Naive thymus-derived CD8-positive, alpha-beta T cell (primary cell): ENCODE measurements at places on chromosomes 6 and 20. TPM values are rescaled to one million over a fixed set of nuclear protein-coding genes. Genes with fewer than 3 reads are reported as not detected.

- DNase-seq = no peak
These were observed 48.4 kb upstream of the DSN1 start for GRCh38 chr20:36821964-36822437.

- DNase-seq = no peak
These were observed 212.2 kb downstream of the UST start for GRCh38 chr6:148959008-148959407.

- DNase-seq = no peak
These were observed 30.4 kb downstream of the PSMB1 start for GRCh38 chr6:170522565-170523183.

- no peak for DNase-seq
These were observed 13.4 kb downstream of the CLIC5 start for GRCh38 chr6:46002264-46002663.

- DNase-seq = no peak
These were observed 34.7 kb downstream of the KIAA1755 start for GRCh38 chr20:38225900-38226263.

DNA sequence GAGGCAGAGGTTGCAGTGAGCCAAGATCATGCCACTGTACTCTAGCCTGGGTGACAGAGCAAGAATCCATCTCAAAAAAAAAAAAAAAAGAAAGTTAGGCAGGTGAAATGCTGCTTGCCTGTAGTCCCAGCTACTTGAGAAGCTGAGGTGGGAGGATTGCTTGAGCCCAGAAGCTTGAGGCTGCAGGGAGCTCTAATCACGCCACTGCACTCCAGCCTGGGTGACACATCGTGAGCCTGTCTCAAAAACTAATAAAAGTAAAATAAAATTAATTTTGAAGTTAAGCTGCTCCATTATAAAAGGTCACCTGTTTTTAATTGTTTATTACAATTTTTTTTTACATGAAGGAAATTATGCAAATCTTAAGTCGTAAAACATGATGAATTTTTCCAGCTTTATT lies 23.2 kb upstream of the SAMHD1 start:
- no peak for DNase-seq

GRCh38 chr6:48996461-48997119 lies 466.5 kb downstream of the MMUT start:
- no peak for DNase-seq

- DNase-seq = no peak
These were observed 769 bp downstream of the CCN6 start for GRCh38 chr6:112054555-112055190.

DNA sequence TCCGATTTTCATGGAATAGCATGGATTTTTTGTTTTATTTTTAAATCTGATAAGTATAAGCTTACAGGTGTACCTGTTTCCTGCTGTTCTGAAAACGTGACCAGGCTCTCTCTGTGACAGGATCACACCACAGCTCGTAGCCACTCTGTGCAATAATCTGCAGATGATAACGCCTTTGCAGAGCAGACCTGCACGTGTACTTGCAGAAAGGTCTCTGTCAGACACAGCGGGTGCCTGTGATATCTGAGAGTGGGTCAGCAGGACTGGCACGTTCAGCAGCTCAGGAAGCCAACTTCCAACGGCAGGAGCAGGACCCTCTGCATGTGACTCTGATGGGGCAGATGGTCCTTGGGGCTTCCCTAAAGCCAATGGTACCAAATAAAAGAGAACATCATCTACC lies 68.6 kb upstream of the HDDC2 start:
- no peak for DNase-seq

DNA sequence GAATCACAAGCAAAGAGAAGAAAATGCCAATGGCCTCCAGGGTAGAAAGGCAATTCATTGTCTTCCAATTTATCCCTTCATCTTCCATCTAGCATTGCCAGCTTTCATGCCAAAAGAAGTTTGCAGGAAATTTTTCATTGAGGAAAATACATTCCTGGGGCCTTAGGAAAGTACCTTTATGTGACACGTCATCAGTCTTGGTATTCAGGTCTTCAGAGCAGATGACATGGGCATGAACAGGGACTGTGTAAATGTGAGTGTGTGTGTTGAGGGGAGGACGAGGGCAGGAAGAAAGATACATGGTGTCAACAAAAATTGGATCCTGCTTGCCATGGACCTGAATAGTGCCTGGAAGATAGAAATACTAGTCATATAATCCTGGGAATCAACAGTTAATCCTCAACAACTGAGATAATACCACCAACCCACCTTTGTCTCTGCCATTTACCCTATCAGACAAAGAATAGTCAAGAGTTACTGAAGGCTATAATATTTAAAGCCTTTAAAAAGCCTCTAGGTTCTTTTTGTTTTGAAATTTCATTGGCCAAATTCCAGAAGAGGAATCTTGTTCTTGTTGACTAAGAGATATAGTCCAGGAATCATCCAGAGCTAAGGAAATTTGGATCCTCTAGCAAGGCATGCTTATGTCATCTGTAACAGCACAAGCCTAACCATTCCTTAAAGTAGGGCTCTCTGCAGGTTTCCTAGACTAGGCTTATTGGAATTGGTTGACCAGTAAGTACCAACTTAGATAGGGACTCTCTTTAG lies 405.8 kb upstream of the SASH1 start:
- no peak for DNase-seq

- no peak for DNase-seq
These were observed 223.0 kb downstream of the HIVEP2 start for GRCh38 chr6:142722012-142722411.

DNA sequence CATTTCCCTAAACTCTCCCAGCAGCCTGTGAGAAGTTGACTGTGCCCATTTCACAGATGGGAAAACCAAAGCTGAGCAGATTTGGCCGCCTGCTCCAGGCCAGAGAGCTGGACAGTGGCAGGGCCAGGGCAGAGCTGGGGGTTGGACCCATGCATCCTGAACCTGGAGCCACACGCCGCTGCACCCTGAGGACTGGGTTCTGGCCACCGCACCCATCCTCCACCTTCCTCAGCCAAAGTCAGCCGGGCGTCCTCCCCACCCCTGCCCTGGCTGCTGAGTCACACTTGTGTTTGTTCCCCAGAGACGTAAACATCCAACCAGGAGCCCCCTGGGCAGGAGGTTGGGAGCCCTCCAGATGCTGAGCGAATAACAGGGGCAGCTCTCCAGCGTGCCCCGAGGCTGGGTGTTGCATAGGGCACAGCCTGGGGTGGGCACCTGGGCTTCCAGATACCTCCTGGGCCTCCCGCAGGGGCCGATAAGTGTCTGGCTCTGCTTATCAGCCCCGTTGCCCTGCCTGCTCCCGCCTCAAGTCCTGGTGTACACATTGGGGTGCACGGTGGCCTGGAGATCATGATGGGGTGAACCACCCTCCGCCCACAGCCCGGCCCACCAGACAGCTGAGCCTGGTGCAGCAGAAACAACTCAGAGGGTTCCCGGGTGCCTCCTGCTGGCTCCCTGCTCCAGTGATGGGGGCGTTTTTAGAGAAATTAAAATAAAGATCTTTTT lies 23.8 kb downstream of the RBM38 start:
- DNase-seq = no peak

DNA sequence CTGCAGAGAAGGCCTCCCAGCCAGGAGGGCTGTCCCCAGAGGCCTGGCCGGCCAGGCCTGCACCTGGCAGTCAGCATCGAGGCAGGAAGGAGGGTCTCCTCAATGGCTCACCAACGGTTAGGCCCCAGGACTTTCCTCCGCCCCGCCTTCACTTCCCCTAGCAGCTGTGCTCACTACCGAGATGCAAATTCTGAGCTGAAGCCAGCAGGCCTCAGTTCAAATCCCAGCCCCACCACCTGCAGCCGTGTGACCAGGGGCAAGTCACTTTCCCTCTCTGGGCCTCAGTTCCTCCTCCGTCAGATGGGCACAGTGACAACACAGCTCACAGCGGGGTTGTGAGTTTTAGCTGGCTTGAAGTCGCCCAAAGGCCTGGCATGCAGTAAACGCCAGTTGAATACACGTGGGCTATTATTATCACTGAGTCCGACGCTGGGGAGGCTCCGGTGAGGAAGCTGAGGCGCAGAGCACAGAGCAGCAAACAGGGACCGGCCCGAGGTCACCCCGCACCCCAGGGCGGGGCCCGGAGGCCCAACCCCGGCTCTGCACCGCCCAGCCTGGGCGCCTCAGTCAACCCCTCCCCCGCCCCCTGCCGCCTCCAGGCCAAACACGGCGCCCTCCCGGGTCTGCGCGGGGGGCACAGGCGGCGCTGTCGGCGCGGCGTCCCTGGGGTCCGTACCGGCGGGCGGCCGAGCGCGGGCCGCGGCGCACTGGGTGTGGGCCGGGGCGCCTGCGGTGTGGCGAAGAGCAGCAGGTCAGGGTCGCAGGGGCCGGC lies 671 bp downstream of the E2F1 start:
- no peak for DNase-seq

DNA sequence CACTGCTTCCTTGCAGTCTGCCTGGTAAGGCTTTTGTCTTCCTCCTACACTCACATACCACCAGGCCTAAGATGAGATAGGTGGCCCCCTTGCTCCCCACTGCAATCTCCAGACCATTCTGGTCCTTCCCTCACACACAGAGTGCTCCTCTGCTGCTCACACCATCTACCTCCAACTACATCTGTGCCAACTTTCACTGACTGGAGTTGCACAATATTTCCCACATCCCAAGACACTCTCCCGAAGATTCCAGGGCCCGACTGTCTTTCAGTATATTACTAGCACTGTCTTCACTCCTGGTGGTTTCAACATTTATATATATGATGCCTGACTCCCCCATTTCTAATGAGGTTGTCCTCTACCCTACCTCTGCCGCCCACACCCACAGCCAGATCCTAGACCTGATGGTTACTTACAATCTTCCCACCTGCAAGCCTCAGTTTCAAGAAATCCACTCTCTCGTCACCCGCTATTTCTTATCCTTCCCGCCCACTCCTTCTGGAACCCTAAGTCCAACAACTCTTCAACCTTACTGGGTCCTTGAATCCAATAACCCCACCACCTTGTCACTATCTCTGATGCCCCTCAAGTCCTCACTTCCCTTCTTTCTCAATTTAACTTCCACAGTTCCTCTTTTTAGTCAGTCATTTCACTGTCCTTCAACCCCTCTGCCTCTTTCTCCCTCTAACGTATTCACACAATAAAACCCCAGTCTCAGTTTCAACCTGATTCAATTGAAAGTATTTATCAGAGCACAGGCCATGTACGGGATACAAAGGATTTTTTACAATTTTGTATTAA lies 21.6 kb downstream of the RALGAPA2 start:
- no peak for DNase-seq

DNA sequence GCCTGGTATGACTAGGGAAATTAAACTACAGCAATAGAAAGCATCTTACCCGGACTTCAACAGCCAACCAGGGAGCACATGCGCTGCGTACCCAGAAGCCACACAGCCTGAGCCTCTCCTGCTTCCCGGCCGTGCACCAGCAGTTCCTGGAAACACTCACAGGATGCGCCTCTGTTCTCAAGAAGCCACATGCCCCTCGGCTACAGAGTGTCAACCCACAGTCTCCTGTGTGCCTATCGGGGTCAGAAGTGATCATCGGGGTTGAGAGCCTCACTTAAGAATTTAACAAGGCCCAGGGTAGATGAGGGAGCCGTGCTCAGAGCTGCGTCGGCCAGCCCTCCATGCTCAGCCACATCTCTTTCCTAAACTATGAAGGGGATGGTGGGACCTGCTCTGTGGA lies 147.2 kb upstream of the GGTLC1 start:
- DNase-seq = no peak

DNA sequence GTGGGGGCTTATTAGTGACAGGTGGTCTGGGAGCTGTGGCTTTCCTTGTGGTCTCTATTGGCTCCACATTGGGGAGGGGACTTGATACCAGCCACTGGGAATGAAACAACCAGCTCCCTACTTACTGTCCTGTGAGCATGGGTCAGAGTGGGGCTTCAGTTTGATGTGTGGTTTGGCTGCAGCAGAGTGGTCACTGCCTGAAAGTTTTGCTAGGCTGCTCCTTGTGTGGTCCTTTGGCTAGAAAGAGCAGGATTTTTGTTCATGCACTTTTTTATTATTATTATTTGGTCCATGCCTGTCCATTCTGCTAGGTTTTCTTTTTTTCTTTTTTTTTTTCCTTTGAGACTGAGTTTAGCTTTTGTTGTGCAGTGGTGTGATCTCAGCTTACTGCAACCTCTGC lies 7.5 kb upstream of the TMEM14B start:
- no peak for DNase-seq

GRCh38 chr20:63268256-63268655 lies 4.4 kb upstream of the ARFGAP1 start:
- DNase-seq = no peak

GRCh38 chr20:43508604-43509040 lies 1.1 kb downstream of the L3MBTL1 start:
- no peak for DNase-seq

DNA sequence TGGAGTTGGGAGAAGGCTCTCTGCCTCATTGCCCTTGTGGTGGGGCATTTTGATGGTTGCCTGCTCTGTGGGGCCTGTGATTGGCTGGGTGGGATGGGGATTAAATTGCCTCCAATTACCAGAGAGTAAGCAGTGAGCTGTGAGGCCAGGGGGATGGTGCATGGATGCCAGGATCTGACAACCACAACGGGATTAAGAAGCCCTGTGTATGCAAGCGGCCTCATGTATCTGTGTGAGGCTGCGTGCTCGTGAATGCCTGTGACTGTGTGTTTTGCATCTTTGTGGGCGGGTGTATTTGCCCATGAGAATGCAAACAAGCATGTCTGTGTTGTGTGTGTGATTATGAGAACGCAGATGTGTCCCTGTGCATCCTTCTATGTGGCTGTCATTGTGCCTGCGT lies 46.1 kb downstream of the CD40 start:
- DNase-seq = no peak

DNA sequence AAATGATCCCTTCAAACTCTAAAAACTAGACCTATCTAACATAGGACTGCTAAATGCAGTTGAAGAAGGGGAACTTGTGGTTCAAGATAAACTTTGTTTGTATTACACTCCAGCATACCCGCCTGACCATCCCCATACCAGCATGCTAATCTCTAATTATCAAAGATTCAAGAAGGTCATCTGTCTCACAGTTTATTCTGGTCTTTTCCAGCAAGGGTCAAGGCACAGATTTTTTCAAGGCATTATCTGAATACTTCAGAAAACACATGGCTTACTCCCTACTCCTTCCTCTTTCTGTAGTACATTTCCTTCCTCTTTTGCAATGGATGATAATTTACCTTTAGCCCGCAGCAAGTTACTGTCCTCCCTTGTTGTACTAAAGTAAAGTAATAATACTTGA lies 174.1 kb downstream of the PKHD1 start:
- no peak for DNase-seq

Gene PKHD1
- total RNA-seq = not detected

Gene SIRPB1
- 14.8 TPM for total RNA-seq

Gene CCN5
- total RNA-seq = not detected

Gene ADGRF5
- total RNA-seq = not detected

Gene CLPSL2
- not detected for total RNA-seq

Gene GPSM3
- total RNA-seq = 276 TPM

Gene MUC21
- not detected for total RNA-seq

Gene MYBL2
- 0.27 TPM for total RNA-seq
